ENCODE measurements at places on chromosomes 13 and 19. TPM values are rescaled to one million over a fixed set of nuclear protein-coding genes. Genes with fewer than 3 reads are reported as not detected.

BRD4 gene
- total RNA-seq, result 12.3 TPM

HSD17B14 gene
- total RNA-seq, result 2.9 TPM

DNM2 gene
- 64.3 TPM for total RNA-seq

MCEMP1 gene
- total RNA-seq, result under 0.01 TPM

DOHH gene
- 18.5 TPM for total RNA-seq

CYP2A6 gene
- not detected for total RNA-seq

CATSPERD gene
- total RNA-seq, result not detected

RNF225 gene
- 2.1 TPM for total RNA-seq

CLEC11A gene
- under 0.01 TPM for total RNA-seq

KLK6 gene
- total RNA-seq, result 3.4 TPM

ZNF610 gene
- 6.5 TPM for total RNA-seq

ZNF383 gene
- 11.5 TPM for total RNA-seq
